ENCODE measurements at places on chromosomes 12 and 14.
A peak's percentile ranks its signal among the peaks of the same experiment; 100 is the strongest.

DNA sequence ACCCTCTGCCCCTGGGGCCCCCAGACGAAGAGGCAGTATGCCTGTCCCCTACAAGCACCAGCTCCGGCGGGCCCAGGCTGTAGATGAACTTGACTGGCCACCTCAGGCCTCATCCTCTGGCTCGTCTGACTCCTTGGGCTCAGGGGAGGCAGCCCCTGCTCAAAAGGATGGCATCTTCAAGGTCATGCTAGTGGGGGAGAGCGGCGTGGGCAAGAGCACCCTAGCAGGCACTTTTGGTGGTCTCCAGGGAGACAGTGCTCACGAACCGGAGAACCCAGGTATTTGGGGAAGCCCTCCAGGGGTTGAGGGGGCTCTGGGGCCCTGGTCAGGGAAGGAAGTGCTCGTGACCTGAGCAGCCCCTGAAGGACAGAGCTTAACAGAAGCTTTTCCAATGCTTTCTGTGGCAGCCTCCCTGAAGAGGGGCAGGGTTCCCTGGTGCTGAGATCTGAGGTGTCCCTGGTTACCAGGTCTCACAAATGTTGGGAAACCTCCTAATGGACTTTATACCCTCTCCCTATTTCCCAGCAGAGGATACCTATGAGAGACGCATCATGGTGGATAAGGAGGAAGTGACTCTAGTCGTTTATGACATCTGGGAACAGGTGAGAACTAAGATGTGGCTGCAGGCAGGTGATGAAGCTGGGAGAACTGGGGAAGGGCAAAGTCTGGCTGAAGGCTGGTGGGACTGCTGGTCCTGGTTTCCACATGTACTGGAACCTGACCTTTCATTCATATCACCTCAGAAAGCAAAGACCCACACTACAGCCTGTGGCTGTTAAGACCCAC, 1.9 kb downstream of the REM2 start:
- H3K4me1 ChIP-seq = peaks cover 39% of the 10 kb centered on the region
- H3K27ac ChIP-seq = no peak overlapping the region
- no peak for DNase-seq
- H3K4me3 ChIP-seq = peak overlapping the region; percentile 22
- H3K36me3 ChIP-seq = peaks cover 1% of the 10 kb centered on the region

GRCh38 chr14:95140060-95140858, 17.1 kb downstream of the DICER1 start:
- no peak overlapping the region for H3K27ac ChIP-seq
- peaks cover 23% of the 10 kb centered on the region for H3K36me3 ChIP-seq
- no peak overlapping the region for H3K4me3 ChIP-seq
- H3K4me1 ChIP-seq = peaks cover 26% of the 10 kb centered on the region

DNA sequence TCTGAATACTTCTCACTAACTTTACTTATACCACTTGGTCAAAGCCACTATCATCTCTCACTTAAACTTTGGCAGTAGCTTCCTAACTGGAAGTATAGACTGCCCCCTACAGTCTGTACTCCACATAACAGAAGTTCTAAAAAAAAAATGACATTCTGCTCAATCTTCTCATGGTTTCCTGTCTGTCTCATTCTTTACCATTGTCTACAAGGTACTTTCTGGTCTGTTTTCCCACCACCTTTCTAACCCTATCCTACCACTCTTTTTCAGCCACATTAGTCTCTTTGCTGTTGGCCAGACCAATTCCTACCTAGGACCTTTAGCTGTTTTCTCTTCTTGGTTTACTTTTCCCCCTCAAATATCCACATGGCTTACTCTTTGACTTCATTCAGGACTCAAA, 14.7 kb downstream of the CPSF6 start:
- no peak overlapping the region for H3K4me3 ChIP-seq
- peak overlapping the region; percentile 48 for H3K27ac ChIP-seq
- peaks cover 40% of the 10 kb centered on the region for H3K36me3 ChIP-seq

- no peak for DNase-seq
- H3K36me3 ChIP-seq = no peaks in the 10 kb centered on the region
- no peaks in the 10 kb centered on the region for H3K27me3 ChIP-seq
- no peaks in the 10 kb centered on the region for H3K4me1 ChIP-seq
- no peak overlapping the region for H3K27ac ChIP-seq
- H3K4me3 ChIP-seq = no peak overlapping the region
These were observed 338.8 kb upstream of the SFSWAP start for GRCh38 chr12:131372171-131372475.

GRCh38 chr12:118982302-118982701, 961 bp downstream of the SRRM4 start:
- peaks cover 17% of the 10 kb centered on the region for H3K27me3 ChIP-seq
- no peaks in the 10 kb centered on the region for H3K4me1 ChIP-seq
- H3K36me3 ChIP-seq = no peaks in the 10 kb centered on the region

DNA sequence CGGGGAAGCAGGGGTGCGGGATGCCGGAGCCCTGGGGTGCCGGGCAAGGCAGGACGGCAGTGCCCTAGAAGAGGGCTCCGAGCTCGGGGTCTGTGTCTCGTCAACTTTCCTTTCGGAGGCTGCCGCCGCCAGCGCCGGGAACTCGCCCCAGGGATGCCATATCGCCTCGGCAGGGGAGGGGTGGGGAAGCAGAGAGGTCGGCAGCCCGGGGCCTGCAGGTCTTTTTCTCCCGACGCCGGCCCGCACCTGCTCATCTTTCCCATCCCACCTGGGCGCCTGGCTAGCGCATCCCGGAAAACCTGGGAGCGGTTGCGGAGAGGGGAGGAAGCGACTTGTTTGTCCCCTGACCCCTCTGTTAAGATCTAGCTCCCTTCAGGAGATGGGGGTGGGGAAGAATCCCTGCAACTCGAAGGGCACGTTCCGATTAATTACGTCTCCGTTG, 547 bp downstream of the CNTN1 start:
- DNase-seq = no peak
- H3K27me3 ChIP-seq = peaks cover 11% of the 10 kb centered on the region
- H3K4me1 ChIP-seq = no peaks in the 10 kb centered on the region
- H3K4me3 ChIP-seq = no peak overlapping the region
- H3K36me3 ChIP-seq = no peaks in the 10 kb centered on the region
- no peak overlapping the region for H3K27ac ChIP-seq

DNA sequence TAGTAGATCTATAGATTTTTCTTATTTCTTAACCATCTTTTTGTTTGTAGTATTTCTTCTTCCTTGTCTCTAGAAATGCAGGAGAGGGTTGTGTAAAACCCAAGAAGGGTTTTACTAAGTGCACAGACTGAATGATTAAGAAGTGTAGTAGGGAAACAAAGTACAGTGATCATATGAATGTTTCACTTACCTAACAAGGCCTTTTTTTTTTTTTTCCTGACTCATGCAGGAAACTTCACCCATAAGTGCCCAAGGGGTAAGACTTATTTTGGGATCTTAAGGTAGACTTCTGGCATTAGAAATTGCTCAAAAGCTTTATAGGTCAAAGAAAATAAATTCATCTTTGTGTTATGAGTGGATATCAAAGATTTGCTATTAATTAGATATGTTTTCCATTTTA, 10.2 kb downstream of the SCN8A start:
- H3K4me3 ChIP-seq = no peak overlapping the region
- H3K4me1 ChIP-seq = no peaks in the 10 kb centered on the region
- H3K27me3 ChIP-seq = peaks cover 58% of the 10 kb centered on the region
- DNase-seq = no peak
- no peak overlapping the region for H3K27ac ChIP-seq

DNA sequence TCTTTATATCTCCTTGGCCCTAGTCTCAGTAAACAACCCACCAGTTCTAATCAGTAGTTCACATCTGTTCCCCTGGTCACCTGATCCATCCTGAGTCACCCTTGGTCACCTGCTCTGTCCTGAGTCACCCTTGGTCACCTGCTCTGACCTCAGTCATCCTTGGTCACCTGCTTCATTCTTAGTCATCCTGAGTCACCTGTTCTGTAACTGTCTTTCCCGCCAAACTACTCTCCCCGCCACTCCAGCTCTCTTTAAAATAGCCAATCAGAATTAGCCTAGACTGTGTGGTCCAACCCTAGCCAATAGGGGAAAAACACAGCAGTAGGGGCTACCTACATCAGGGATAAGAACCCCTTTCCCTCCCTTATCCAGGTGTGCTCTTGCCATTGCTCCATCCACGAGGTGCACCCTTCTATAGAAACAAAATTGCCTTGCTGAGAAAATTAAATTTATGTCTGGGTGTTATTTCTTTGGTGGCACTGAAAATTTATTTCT, 245.4 kb upstream of the DIO3 start:
- H3K4me1 ChIP-seq = no peaks in the 10 kb centered on the region
- no peaks in the 10 kb centered on the region for H3K36me3 ChIP-seq
- no peak for DNase-seq
- H3K27ac ChIP-seq = no peak overlapping the region
- H3K27me3 ChIP-seq = peaks cover 2% of the 10 kb centered on the region

- H3K4me1 ChIP-seq = no peaks in the 10 kb centered on the region
- no peak overlapping the region for H3K4me3 ChIP-seq
- no peaks in the 10 kb centered on the region for H3K36me3 ChIP-seq
- DNase-seq = no peak
These were observed 10.8 kb downstream of the SMIM41 start for GRCh38 chr12:52090291-52090690.

- H3K4me1 ChIP-seq = peaks cover 44% of the 10 kb centered on the region
- H3K36me3 ChIP-seq = peaks cover 6% of the 10 kb centered on the region
- no peaks in the 10 kb centered on the region for H3K27me3 ChIP-seq
- no peak overlapping the region for H3K27ac ChIP-seq
- no peak for DNase-seq
These were observed 24.3 kb downstream of the MAPK1IP1L start for GRCh38 chr14:55075628-55076175.

DNA sequence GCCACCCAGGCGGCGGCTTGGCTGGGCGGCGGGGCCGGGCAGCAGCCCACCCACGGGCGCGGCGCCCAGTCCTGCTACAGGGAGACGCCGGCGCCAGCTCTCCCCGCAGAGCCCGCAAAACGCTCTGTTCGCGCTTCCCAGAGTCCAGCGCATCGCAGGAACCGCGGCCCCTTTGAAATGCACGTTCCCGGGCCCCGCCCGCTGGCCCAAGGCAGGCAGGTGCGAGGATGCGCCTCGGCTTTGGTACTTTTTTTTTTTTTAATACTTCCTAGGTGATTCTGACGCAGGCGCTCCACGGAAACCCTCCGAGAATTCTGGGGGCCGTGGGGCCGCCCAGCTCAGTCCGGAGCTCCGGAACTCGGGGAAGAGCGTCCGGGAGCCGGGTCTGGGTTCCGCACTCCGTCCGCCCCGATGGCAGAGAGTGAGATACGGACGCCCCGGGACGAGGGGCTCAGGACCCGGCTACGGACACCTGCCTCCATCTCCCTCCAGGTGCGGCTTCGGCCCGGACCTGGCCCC, 483 bp downstream of the POC1B start:
- peak overlapping the region; percentile 90 for H3K4me3 ChIP-seq
- DNase-seq = peak; percentile 54
- no peaks in the 10 kb centered on the region for H3K27me3 ChIP-seq
- H3K27ac ChIP-seq = peak overlapping the region; percentile 94
- H3K4me1 ChIP-seq = peaks cover 68% of the 10 kb centered on the region

DNA sequence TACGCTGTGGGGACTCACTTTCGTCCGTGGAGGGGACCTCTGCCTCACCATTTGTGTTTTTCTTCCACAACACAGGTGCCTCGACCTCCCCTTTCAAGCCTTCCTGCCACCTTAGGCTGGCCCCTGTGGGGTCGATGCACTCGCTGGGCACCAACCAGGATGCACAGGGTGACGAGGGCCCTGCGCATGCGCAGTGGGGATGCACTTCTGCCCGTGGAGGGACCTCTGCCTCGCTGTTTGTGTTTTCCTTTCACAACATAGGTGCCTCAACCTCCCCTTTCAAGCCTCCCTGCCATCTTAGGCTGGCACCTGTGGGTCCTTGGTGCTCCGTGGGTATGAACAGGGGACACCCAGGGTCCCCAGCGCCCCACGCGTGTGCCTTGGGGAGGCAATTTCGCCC, 356.8 kb downstream of the ALG10 start:
- DNase-seq = no peak
- H3K36me3 ChIP-seq = no peaks in the 10 kb centered on the region
- H3K4me3 ChIP-seq = no peak overlapping the region
- no peaks in the 10 kb centered on the region for H3K4me1 ChIP-seq

DNA sequence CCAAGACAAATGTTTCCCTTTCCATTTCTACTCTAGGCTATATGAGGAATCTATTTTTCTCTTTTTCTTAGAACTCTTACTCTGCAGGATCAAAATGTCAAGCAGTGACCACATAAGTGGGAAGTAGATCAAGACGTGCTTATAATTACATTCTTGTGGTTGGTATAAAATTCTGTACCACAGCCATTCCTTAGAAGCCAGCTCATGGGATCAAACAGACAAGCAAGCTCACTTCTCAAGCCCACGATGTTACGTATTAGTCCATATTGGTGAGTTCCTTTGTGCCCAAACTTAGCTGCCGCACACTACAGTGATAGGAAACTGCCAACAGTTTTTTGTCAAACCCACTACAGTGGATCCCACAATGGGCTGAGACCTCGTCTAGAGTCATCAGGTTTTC, 53.4 kb downstream of the IFNG start:
- H3K27me3 ChIP-seq = peaks cover 5% of the 10 kb centered on the region
- H3K27ac ChIP-seq = no peak overlapping the region
- no peaks in the 10 kb centered on the region for H3K4me1 ChIP-seq
- no peaks in the 10 kb centered on the region for H3K36me3 ChIP-seq
- no peak for DNase-seq

- no peaks in the 10 kb centered on the region for H3K27me3 ChIP-seq
- no peak overlapping the region for H3K27ac ChIP-seq
- no peak overlapping the region for H3K4me3 ChIP-seq
- H3K36me3 ChIP-seq = peaks cover 30% of the 10 kb centered on the region
- H3K4me1 ChIP-seq = no peaks in the 10 kb centered on the region
These were observed 30.8 kb downstream of the NDUFA9 start for GRCh38 chr12:4679711-4680110.

DNA sequence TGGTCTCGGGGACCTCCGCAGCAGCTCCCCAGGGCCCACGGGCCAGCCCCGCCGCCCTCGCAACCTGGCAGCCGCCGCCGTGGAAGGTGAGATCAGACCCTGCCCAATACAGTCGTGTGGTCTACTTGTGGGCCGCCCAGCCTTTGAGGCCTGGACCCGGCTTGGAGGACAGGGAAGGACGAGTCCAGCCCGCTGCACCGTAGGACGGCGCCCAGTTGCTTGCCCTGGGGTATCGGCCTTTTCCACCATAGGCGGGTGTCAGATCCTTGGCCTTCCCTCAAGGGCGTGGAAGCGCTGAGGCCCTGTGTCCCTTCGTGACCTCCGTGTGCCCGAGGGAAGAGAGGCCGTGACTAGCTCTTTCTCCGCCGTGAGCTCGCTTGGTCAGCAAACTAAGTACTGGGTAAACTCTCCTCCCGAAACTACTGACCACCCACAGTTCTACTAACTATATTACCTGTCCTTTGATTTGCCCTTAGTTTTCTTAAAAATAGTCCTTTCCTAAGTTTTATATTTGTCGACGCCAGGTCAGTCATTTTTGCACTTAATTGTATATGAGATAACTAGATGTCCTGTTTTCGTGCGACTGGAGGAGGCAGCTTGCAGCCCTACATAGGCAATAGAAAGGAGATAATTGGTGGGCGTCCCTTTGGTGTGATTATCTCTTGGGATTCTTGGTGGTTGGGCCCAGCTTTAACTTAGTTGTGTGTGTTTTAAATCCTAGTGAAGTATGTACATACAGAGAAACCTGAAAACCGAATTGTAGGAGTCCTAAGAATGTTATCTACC, 757 bp downstream of the SLC25A3 start:
- no peaks in the 10 kb centered on the region for H3K27me3 ChIP-seq
- H3K4me3 ChIP-seq = peak overlapping the region; percentile 86
- H3K27ac ChIP-seq = peak overlapping the region; percentile 97

Data from activated CD4-positive, alpha-beta memory T cell treated with anti-CD3 and anti-CD28 coated beads, Interleukin-2, amount 10 ng/mL, durations not matched to agents 7 days and 5 days (primary cell).